ENCODE measurements at places on chromosomes 4 and X. TPM values are rescaled to one million over a fixed set of nuclear protein-coding genes. Genes with fewer than 3 reads are reported as not detected.

NWD2 gene
- total RNA-seq, result not detected

CDKL2 gene
- 5.7 TPM for total RNA-seq

SLC49A3 gene
- total RNA-seq, result 0.62 TPM

TEX11 gene
- not detected for total RNA-seq

MSANTD1 gene
- total RNA-seq, result 0.57 TPM

TCEAL2 gene
- not detected for total RNA-seq

FAM50A gene
- 225 TPM for total RNA-seq

DCLK2 gene
- 9.5 TPM for total RNA-seq

S100G gene
- total RNA-seq, result not detected

FHDC1 gene
- total RNA-seq, result 0.21 TPM
